ENCODE measurements at places on chromosomes 3 and 15.
A peak's percentile ranks its signal among the peaks of the same experiment; 100 is the strongest.

GRCh38 chr3:31664031-31664430 is 131.3 kb downstream of the STT3B start:
- DNase-seq = no peak

DNA sequence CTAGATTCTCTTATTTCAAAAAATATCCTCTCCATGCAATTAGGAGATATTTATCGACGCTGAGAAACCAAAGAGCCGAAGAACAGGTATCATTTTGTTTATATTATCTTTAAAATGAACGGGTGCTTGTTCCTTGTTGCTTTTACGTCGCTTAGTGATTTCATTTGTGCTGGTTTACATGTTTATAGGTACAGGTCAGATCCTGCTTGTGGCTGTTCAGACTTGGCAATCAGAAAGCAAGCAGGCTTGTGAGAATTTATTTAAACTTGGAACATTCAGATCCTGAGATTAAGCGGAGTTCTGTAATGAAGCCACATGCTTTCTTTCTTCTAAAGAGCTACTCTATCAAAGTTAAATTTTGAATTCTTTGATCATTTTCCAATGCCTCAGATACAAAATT is 43.0 kb upstream of the ATP2C1 start:
- DNase-seq = no peak

DNA sequence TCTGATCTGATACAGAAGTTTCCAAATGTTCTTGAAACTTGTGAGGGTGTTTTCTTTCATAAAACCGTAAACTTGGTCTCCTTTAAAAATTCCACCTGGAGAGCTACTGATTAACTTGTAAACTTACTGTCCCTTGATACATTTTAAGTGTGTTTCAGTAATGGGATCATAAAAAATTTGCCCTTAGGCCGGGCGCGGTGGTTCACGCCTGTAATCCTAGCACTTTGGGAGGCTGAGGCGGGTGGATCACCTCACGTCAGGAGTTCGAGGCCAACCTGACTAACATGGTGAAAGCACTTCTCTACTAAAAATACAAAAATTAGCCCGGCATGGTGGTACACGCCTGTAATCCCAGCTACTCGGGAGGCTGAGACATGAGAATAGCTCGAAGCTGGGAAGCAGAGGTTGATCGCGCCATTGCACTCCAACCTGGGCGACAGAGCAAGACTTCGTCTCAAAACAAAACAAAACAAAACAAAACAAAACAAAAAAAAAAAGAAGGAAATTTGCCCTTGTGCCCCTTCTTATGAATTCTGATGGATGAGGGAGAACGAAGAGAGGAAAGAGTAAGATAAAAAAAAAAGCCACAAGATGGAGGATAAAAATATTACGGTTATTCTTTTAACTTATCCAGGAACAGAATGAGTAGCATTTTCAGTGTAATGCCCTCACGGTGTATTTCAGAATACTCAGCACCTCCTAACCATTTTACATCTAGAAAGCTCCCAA is 32.1 kb upstream of the AP4E1 start:
- DNase-seq = no peak

GRCh38 chr15:40927495-40927872 is 1.7 kb upstream of the DLL4 start:
- no peak for DNase-seq

DNA sequence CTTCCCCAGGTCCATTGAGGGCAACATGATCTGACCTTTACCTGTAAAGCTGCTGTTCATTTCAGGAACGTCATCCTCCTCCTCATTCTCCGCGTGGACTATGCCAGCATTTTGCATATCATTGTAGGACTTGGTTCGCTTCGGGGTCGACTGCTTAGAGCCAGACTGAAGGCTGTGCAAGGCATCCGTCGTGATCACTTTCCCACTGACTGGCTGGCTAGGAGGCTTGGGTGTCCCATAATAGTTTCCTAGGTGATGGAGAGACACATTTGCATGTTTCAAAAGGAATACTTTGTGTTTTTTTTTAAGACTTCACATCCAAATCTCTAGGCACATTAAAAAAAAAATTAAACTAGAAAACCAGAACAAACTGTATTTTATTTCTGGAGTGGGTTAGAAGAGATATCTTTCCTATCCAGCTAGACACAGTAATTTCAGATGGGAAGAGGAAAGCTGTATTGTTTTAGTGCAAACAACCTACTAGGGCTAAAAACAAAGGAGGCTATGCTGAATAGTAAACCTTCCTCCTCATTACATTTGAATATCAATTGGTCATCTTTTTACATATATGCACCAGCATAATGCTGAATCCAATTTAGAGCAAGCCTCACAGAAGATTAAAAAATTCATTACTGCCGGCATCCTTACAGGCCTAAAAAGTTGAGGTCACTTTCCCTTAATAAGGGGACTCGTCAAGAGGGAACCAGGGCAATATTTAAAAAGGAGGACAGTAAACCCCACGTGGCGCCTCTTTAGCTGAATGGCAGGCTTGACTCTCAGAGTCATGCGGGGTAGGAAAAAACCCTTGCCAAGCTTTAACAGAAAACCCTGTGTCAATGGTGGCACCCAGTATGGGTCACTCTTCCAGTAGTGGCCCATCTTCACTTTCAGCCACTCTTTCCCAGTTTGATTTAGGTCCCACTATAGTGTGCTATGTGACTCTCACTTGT is 559.9 kb downstream of the MAGI1 start:
- DNase-seq = no peak

DNA sequence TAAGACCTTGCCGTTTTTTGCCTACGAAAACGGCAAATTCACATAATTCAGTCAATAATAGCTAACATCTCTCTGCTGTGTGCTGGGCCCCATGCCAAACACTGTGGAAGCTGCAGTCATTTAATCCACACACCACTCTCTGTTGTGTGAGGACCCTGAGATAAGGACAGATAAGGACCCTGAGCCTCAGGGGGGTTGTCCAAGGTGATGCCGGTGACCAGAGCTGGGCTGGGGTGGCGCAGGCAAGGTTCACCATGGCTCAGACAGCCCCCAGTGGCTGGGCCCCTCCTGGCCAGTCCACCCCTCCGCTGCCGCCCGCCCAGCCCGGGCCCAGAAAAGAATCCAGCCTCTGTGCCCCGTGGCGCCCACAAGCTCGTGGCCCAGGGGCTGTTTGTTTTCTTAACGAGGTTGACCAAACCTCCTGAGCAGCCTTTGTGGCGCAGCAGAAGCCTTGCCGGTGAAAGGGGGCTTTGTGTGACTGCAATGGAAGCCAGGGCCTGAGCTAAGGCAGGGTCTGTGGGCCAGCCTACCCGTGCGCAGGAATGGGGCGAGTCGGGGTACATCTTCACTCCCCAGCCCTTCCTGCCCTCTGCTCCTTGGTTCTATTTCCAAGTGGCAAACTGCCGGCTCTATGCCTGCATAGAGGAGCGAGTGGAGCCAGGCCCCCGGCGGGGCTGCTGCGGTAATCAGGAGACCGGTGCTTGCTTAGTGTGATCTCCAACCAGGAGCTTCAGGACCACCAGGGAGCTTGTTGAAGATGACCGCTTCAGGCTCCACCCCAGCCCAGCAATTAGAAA is 4.4 kb upstream of the SNX22 start:
- DNase-seq = no peak

DNA sequence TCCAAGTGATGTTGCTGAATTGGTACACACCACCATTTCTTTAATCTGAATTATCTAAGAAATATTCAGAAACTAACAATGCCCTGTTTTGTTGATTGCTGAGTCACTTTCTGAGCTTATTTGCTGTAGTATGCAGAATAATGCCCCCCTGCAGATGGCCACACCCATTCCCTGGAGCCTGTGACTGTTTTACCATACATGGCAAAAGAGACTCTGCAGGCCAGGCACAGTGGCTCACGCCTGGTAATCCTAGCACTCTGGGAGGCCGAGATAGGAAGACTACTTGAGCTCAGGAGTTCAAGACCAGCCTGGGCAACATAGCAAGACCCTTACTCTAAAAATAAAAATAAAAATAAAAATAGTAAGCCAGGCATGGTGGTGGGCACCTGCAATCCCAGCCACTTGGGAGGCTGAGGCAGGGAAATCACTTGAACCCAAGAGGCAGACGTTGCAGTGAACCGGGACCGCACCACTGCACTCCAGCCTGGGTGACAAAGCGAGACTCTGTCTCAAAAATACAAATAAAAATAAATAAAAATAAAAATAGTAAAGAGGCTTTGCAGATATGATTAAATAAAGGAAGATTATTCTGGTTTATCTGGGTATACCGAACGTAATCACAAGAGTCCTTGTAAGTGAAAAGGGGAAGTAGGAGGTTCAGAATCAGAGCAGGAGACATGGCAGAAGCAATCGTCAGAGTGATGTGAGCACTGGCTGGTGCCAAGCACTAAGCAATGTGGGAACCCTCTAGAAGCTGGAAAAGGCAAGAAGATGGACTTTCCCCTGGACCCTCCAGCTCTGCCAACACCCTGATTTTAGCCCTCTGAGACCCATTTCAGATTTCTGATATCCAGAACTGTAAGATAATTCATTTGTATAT is 19.0 kb downstream of the PCYT1A start:
- peak; percentile 75 for DNase-seq

DNA sequence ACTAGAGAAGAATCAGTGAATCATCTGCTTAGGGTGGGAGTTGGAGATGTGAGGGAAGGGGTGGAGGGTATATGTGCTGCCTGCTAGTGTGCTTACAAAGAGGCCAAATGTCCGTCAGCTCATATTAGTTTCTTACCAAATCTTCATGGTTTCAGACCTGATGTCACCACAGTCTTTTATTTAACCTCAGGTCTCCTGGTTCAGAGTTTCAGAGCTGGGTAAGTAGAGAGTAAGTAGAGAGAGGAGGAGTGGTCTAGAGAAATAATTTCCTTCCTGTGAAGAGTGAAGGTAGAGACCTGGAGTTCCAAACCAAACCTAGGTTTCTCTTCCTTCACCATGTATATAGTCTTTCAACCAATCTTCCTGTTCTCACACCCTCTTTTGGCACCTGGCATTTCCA is 17.5 kb upstream of the P2RY1 start:
- DNase-seq = no peak

DNA sequence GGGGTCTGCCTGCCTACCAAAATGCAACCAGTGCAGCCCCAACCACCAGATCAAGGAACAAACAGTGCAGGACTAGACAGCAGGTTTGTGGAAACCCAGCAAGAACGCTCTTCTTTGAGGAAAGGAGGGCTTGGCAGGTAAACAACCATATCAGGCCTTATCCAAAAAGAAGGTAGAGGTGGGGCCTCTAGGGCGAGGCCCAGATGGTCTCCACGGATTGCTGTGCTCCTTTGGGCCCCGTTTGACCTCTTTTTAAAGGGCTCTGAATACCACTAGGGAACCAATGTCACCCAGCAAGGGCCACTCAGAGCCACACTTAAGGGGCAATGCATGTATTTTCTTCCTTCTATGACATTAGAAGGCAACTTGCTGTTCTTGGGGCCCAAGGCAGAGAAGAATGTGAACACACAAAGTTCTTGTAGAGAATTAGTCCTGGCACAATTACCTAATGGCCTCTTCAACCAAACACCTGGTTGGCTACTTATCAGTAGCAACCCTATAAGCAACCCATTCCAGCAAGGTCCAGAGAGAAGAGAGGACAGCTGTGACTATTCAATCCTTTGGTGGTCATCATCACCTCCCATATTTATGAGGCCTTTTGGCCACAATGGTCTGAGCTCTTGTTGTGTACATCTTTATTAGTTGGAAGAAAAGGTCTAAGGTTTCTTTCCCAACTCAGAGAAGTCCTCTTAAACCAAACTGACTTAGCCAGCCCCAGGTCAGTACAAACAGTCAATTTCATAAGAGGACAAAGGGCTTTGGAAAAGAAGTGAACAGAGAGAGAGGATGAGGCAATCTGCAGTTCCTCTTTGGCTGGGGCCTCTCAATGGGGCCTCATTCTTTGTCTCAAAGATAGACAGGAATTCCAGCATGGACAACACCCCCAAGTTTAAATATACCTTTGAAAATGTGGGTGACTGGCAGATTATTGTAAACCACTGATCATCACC is 36.0 kb downstream of the FOXP1 start:
- peak; percentile 86 for DNase-seq

DNA sequence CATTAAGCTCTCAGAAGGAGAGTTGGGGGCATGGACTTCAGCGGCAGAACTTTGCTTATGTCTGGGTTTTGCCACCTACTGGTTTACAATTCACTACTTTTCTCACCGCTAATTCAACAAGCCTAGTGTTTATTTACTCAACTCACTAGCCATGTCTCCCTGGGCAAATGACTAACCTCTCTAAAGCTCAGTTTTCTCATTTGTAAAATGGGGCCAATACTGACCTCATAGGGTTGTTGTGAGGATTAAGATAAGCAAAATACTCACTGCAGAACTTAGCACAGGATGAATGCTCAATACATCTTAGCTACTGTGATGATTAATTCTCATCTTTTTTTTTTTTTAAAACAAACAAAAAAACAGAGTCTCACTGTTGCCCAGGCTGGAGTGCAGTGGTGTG is 106.3 kb downstream of the CADPS start:
- no peak for DNase-seq

DNA sequence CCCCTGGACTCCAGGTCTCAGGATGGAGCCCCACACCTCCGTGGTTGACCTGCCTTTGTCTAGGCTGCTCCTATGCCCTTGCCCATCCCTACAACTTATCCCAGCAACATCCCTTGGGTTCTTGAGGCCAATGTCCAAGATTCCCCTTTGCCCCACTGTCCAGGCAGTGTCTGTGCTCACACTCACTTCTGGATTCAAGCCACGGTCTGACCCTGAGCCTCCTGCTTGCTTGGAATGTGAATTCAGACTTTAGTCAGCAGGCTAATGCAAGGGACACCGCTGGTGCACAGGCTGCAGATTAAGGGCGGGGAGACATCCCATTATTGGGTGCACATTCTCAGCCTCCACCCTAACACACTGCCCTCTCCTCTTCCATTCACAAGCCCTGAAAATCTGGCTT is 154.1 kb downstream of the WNT5A start:
- DNase-seq = no peak

GRCh38 chr3:111738238-111738637 is 120.8 kb upstream of the PHLDB2 start:
- no peak for DNase-seq

DNA sequence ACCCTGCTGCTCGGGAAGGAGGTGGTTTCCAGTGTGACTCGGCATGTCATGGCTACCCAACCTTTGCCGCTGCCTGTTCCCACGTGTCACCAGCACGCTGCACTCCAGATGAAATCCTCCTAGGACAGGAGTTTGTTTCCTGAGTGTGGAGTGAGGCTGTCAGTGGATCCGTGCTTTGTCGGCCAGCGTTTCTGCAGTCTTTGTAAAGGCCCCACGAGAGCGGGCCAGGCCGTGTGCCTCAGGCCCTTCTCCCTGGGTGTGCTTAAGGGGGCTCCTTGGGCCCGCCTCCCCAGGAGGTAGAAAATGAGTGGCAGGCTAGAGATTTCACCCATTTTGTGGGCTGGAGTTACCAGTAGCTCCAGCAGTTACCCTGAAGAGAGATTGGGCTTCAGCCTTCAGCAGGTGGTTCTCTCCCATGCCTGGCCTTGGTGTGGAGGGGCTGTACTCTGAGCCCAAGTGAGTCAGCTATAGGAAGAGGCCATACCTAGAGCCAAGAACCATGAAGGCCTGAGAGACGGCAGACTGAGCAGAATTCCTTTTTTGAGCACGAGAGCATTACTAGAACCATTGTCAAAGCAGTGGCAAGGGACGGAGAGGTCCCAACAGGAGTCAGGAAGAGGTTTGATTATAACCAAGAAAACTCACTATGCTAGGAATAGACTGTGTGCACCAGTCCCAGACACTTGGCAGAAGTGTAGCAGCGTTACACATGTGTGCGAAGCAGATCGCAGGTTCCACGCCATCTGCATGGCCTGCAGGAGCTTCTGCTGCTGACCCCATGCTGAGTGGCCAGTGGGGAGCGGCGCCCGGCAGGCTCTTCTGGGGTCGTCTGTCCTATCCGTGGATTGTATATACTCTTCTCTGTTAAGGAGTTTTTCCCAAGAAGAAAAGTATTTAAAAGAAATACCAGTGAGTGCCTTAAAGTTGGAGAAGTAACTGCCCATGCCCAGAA is 14.5 kb downstream of the MAP6D1 start:
- no peak for DNase-seq
